ENCODE measurements at places on chromosomes 1 and 21. TPM values are rescaled to one million over a fixed set of nuclear protein-coding genes. Genes with fewer than 3 reads are reported as not detected.

Gene TSTD1
- 3.6 TPM for total RNA-seq

Gene FCGR2B
- not detected for total RNA-seq

Gene CIART
- 2.6 TPM for total RNA-seq

Gene CD244
- total RNA-seq, result not detected

Gene PLD5
- not detected for total RNA-seq

Gene AMY2A
- total RNA-seq, result not detected

Gene SLC19A2
- 5.6 TPM for total RNA-seq

Gene SAMD13
- 2.4 TPM for total RNA-seq

Gene GPR52
- 1.6 TPM for total RNA-seq

Gene RGS1
- total RNA-seq, result not detected

Gene TBX15
- total RNA-seq, result 0.33 TPM

Gene FAM72B
- total RNA-seq, result 3.3 TPM

Gene TMEM269
- not detected for total RNA-seq

Gene OR10R2
- not detected for total RNA-seq

Gene ESRRG
- total RNA-seq, result not detected

Gene BSND
- total RNA-seq, result not detected

Gene C1QTNF12
- 0.33 TPM for total RNA-seq

Gene ZNF669
- total RNA-seq, result 11.4 TPM

Gene GJC2
- total RNA-seq, result 3.3 TPM

Gene BMP8B
- total RNA-seq, result under 0.01 TPM

Gene HES4
- 20.6 TPM for total RNA-seq

Gene LRRC71
- total RNA-seq, result 0.33 TPM

Gene LCE3D
- not detected for total RNA-seq

Gene ERICH3
- total RNA-seq, result not detected

Gene INSRR
- not detected for total RNA-seq

Gene LYST
- total RNA-seq, result 22.2 TPM

Gene KCNJ10
- total RNA-seq, result not detected

Gene ELF3
- 0.10 TPM for total RNA-seq

Gene GJA8
- not detected for total RNA-seq

Gene FMOD
- total RNA-seq, result 0.19 TPM

Gene OR2L3
- not detected for total RNA-seq

Gene ADCY10
- 0.48 TPM for total RNA-seq
